ENCODE measurements at places on chromosomes 11 and 22.

GRCh38 chr11:75872887-75873416 lies 57.9 kb downstream of the UVRAG start:
- DNase-seq: no peak

DNA sequence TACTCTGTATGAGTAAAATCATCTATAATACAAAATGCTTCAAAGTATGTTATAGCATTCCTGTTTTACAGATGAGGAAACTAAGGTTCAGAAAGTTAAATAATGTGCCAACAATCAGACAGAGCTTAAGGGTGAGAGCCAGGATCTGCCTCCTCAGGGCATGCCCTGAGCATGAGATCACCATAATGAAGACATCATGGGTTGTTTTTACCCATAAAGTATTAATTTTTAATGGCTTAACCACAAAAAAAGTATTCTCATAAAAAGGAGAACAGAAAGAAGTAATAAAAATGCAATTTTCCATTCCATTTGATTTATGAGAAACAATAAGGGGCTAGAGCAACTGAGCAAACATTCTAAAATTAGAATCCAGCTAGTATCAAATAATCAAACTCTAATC lies 534.3 kb upstream of the ARHGAP42 start:
- DNase-seq: no peak

DNA sequence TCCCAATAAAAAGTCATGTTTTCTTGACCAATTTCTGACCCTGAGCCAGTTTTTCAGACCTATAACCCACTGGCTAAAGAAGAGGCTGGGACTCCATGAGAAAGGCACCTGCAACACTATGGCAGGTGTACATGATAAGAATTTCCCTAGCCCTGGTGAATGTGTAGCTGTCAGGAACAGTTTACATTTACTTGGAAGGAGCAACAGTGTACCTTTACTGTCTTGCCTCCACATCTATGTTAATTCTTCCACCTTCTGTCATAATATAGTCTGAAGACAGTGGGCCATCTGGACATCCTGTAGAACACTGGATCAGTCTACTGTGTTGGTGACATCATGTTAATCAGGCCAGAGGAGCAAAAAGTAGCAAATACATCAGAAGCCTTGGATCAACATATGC lies 72.1 kb upstream of the CD82 start:
- DNase-seq: no peak

DNA sequence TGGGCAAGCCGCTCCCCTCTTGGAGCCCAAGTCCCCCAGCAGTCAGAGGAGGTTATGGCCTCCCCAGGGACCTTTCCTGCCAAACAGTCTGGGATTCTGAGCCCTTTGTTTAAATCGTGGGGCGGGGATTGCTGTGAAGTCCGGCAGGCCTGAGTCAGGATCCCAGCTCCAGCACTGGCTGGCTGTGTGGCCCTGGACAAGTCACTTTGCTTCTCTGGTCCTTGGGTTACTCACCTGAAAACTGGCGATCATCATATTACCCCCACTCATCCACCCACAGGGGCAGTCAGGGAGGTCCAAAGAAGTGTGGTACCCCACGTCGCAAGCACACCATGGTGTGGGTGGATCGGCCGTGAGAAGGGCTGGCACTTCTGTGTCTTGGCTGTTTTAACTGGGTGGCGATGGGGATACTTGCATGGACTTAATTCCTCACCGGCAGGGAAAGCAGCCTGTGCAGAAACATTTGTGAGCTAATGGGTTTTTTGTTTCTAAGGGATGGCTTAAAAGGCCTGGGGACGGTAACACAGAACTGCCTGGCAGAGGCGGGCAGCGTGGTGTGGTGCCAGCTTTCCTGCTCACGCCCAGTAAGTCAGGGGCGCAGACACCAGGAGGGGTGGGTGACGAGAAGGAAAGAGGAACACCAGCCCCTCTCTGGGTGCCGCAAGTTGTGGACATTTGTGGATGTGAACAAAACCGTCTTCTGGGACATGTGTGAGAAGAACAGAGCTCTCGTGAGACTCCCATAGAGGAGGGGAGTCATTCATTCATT lies 31.6 kb upstream of the PRR5 start:
- DNase-seq: no peak

- DNase-seq: no peak
Observed at GRCh38 chr22:39012533-39013511, 1.2 kb upstream of the APOBEC3C start.

GRCh38 chr11:86596861-86597586 lies 75.4 kb downstream of the ME3 start:
- DNase-seq: no peak

- no peak for DNase-seq
Observed at GRCh38 chr22:38078046-38078840, 5.7 kb downstream of the SLC16A8 start.

GRCh38 chr11:48002561-48002960 lies 22.2 kb downstream of the PTPRJ start:
- DNase-seq: no peak

GRCh38 chr11:41175304-41175972 lies 284.0 kb downstream of the LRRC4C start:
- no peak for DNase-seq
